CD4-positive, alpha-beta memory T cell (primary cell): ENCODE measurements at places on chromosomes 1 and 21.

- no peak for DNase-seq
Observed at GRCh38 chr1:159171688-159172501, 480 bp downstream of the CADM3 start.

- DNase-seq = no peak
Observed at GRCh38 chr1:207172885-207173284, 68.9 kb downstream of the C4BPA start.

DNA sequence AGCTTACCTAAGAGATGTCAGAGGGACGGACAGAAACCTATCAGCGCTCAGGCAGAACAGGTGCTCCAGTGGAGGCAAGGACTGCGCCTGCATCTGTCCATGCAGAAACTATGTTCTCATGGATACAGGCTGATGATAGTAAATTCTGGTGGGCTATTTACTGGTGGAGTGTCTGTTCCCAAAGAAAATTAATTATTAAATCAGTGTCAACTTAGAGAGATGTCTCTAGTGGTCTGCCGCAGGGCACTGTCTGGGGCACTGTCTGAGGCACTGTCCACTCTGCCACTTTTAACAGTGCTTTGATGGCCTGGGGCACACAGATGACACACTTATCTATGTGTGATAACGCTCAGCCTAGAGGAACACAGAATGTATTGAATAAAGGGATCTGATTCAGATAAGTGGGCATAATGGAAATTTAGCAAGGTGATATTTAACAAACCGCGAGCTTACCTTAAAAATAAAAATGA is 148.1 kb downstream of the RGS7 start:
- DNase-seq = no peak

- DNase-seq = no peak
Observed at GRCh38 chr1:26539722-26540121, 10.2 kb downstream of the RPS6KA1 start.

- peak; percentile 71 for DNase-seq
Observed at GRCh38 chr1:40394491-40395172, 21.1 kb downstream of the SMAP2 start.

GRCh38 chr1:27574871-27575831 is 28.8 kb downstream of the AHDC1 start:
- no peak for DNase-seq

GRCh38 chr1:64750092-64750491 is 5.2 kb downstream of the RAVER2 start:
- no peak for DNase-seq

DNA sequence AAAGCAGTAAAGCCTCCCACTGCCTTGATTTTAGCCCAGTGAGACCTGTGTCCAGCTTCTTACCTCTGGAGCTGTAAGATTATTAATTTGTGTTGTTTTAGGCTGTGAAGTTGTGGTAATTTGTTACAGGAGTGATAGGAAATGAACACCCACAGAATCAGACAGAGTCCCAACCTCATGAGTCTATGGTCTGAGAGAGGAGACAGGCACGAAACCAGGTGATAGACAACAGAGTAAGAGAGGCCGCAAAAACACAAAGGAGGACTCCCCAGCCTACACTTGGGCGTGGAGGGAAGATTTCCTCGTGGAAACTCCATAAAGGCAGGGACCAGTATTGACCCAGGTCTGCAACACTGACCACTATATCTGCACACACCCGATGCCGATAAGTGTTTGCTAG is 234.6 kb upstream of the JUN start:
- no peak for DNase-seq

- no peak for DNase-seq
Observed at GRCh38 chr1:29332204-29332603, 95.9 kb downstream of the PTPRU start.

GRCh38 chr21:27246741-27247140 is 279.9 kb upstream of the ADAMTS5 start:
- no peak for DNase-seq

- DNase-seq = no peak
Observed at GRCh38 chr1:32900956-32901822, at the start of gene TMEM54. Gene TMEM54 (minus strand): TSS chr1:32901389. CDS start chr1:32901238, 151 bp downstream.

DNA sequence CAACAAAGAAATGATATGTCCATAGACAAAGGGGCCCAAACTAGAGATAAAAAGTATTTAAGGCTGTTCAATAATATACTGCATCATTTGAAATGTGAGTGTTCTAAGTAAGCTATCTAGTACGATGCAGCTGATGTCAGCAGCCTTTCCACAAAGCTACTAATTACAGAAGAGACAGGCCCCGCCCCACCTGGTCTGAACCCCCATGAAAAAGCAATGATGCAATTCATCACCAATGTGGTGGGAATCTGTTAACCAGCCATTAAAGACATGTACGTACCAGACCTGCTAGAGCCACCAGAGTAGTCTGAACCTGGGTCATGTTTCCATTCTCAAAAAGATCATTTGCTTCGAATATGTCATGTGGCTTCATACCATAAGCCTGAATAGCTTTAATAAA is 25.1 kb downstream of the CNN3 start:
- DNase-seq = no peak

GRCh38 chr1:86289746-86290145 is 106.4 kb downstream of the ODF2L start:
- no peak for DNase-seq

DNA sequence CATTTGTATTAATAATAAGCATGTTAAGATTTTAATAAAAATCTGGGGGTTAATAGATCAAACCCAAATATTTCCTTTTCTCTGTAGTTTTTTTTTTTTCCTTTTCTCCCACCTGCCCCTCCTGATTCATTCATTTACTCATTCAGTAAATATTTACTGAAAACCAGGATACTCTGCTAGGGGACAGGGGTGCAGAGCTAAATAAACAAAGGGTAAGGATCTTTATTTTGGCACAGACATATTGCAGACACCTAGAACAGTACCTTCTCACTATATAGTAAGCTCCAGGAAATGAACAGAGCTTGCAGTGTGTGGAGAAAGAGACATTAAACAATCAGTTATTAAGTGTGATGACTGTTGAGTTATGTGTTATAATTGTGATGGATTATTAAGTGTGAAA is 60.9 kb downstream of the AK5 start:
- no peak for DNase-seq

DNA sequence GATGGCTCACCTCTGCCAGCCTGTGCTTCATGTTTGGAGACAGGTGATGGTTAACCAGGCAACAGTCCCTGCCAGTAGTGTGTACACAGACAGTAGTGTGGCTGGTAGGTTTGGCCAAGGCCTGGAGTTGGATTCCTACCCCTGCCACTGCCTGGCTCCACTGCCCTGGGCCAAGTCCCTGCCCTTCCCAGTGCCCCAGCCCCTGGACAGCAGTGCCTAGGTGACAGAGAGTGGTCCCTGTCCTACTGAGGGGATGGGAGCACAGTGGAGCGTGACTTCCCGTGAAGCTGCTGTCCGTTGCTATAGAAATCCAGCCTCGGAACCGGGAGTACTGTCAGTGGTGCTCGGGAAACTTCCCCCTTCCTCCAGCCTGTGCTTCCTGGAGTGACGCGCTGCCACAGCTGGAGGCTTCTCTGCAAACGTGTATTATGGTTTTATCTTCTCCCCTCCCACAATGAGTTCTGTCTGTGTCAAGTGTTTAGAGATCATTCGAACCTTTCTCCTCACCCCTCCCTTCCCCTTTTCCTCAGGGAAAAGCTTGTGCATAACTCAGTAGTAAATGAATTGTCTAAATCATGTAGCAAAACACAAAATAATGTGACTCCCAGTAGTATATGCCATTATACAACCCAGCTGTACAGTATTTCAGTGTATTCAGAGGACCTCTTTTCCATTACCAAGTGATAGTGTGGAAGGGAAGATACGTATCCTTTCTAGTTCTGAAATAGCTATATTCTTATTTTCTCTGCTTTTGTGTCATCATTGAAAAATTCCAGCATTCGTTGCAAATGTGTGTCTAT is 73.4 kb downstream of the GALNT2 start:
- DNase-seq = no peak

GRCh38 chr1:233885196-233885920 is 19.1 kb upstream of the SLC35F3 start:
- DNase-seq = no peak

DNA sequence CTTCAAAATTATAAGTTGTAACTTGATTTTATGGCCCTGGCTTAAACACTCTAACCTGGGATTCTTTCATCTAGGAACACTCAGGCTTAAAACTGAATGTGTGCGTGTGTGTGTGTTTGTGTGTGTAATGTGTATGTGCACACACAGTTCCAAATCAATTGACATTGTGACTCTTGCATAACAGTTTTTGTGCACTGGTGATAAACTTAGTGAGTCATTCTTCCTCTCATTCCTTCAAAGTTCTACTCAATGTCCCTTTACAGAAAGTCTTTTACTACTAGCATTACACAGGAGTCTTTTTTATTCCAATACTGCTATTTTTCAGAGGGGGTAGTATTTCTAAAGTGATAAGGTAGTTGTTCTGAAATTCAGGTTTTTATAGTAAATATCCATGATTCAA is 943.6 kb downstream of the KCNT2 start:
- DNase-seq = no peak

GRCh38 chr1:88474555-88475304 is 209.3 kb upstream of the PKN2 start:
- no peak for DNase-seq

GRCh38 chr1:66542314-66542713 is 8.4 kb downstream of the SGIP1 start:
- DNase-seq = no peak

GRCh38 chr1:28602536-28603439 is 10.7 kb downstream of the RAB42 start:
- DNase-seq = peak; percentile 13

DNA sequence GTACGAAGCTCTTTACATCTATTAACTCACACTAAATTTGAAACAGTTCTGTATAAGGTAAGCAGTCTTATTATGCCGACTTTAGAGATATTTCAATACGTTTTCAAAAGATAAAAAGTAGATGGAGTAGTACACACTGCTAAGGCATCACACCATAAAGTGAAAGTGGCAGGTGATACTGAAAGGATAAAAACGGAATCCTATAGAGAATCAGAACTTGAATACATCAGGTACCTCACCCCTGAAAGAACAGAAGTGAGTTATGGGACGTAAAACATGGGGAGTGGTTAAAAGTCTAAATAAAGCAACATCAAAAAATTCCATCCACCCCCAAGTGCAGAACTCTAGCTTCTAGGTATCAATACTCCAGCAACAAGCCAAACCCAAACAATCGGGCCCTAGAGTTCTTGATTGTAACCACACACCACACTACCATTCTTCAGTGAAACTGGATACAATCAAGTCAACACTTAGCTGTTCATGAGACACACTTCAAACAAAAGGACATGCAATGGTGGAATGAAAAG is 142.6 kb downstream of the SMYD3 start:
- DNase-seq = no peak

GRCh38 chr1:3119725-3120124 is 50.7 kb downstream of the PRDM16 start:
- no peak for DNase-seq

- DNase-seq = no peak
Observed at GRCh38 chr1:41648844-41649243, 164.4 kb upstream of the EDN2 start.

- no peak for DNase-seq
Observed at GRCh38 chr1:192485692-192486436, 89.7 kb upstream of the RGS1 start.

DNA sequence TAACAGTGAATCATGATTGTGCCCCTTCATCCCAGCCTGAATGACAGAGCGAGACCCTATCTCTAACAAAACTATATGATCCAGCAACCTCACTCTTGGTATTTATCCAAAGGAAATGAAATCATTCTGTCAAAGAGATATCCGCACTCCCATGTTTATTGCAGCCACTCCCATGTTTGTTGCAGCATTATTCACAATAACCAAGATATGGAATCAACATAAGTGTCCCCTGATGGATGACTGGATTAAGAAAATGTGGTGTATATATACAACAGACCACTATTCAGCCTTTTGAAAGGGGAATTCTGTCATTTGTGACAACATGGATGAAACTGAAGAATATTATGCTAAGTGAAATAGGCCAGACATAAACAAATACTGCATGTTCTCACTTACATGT is 44.4 kb downstream of the TRMT1L start:
- DNase-seq = no peak

- DNase-seq = peak; percentile 89
Observed at GRCh38 chr1:39183503-39184353, 20.8 kb upstream of the MACF1 start.

DNA sequence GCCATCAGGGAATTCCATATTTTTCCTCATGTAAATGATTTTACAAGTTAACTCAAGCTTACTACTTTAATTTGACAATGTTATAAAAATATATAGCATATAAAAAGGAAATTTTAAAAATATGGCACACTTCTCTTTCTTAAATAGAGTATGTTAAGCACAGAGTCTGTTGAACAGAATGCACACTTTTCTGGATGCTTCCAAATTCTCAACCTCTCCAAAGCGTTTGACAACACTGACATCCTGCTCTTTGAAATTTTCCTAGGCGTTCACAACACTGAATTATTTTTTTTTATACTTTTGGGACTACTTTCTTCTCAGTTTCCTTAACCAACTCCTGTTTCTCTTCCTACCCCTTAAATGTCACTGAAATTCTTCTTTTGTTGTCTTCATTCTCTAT is 117.8 kb upstream of the PLXNA2 start:
- DNase-seq = no peak

DNA sequence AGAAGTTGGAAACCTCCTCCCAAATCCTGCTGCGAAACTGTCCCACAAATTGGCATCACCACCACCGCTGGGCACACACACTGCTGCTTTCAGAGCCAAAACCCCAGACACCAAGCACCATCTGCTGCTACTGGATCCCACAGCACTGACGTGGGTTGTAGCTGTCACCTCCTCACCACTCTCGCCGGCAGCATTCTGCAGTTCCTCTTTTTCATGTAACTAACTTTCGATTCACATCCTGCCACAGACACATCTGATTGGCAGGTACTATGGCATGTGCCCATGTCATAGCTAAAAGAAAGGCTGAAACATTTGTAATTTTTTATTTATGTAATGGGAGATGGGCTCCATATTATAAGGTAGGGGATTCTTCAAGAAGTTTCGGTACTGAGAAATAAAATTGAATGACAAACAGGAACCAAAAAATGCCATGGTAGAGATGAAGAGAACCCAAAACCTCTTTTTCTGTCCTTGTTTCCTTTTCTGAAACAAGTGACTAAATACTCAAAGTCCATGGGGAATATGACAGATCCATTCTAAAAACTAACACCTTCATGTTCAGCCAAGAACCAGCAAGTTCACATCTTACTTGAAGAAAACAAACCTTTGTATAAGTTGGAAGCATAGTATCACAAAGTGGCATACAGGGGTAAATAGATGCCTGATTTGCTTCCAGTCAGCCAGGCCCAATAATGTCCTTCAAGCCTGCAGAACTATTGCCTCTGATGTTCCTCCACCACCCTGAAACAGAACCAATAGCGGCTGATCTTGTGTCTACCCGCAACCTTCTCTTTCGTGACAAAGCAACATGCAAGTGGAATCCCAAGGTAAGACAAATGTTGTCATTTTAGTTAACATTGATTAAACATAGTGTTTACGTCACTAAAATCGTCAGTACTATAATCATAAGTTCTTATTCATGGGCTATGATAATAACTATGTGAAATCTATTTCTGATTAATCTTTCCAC is 26.6 kb upstream of the RGS13 start:
- peak; percentile 71 for DNase-seq

GRCh38 chr1:23628951-23629387 is 62.6 kb upstream of the RPL11 start:
- no peak for DNase-seq
